ENCODE measurements at places on chromosomes 6 and 20. TPM values are rescaled to one million over a fixed set of nuclear protein-coding genes. Genes with fewer than 3 reads are reported as not detected.

DNA sequence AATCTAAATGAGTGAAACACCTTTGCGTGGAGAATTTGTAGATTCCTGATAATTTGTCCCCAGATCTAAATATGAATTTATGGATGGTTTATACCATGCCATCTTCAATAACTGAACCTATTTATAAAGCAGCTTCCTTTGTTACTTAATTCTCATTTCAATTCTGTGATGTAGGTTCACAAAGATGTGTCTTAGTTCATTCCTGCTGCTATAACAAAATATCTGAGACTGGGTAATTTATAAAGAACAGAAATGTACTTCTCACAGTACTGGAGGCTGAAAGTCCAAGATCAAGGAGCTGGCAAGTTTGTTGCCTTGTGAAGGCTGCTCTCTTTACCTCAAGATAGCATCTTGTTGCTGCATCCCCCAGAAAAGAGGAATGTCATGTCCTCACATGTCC is 2.1 kb upstream of the TFB1M start:
- DNase-seq, result no peak

DNA sequence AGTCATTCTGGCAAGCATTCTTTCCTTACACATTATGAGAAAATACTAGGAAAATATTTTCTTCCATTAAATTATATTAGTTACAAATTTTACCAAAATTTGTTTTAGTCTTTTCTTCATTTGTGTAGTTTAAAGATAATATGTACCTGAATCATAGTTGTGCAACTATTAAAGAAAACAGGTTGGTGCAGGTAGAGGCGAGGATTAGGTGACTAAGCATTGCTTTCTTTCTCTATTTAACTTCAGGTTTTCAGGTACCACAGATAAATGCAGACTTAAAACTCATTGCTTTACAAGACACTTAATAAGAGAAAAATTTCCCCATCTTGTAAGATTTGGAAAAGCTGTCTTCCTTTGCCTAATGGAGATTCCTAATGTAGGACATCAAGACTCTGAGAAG is 1175.5 kb upstream of the ADGRB3 start:
- no peak for DNase-seq

DNA sequence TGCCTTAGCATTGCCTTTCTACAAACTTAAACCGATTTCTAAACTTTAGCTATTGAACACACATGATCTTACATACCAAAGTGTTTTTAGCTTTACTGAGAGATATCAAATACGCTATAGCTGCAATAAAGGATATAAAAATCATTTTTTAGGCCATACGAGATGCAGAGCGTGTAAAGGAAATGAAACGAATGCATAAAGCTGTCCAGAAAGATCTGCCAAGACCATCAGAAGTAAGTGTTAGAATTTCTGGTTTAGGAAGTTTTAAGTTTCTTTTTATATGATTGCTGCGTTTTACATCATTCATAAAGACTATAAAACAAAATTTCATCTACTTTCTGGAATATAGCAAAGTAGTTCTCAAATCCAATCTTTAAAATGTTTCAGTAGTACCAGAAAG is 38.4 kb downstream of the CDC5L start:
- DNase-seq, result no peak

DNA sequence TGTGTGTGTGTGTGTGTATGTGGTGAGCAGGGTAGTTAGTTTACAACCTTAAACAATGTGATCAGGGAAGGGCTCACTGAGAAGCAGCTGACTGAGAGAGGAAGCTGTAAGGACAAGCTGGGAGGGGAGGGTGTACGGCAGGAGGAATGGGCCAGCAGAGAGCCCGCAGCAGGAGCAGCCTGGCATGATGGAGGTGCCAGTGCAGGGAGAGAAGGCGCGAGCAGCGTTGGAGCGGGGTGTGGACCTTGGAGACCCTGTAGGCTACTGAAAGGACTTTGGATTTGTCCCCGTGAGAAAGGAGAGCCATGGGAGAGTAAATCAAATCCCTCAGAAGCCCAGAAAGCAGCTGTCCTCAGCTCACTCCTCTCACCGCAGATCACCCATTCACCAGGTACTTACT is 18.5 kb downstream of the FAM209B start:
- no peak for DNase-seq

- DNase-seq, result no peak
Observed at GRCh38 chr6:121951123-121951522, 448.3 kb upstream of the HSF2 start.

- DNase-seq, result peak; percentile 56
Observed at GRCh38 chr6:132902901-132903300, 88.5 kb downstream of the RPS12 start.

- DNase-seq, result no peak
Observed at GRCh38 chr20:7911586-7912330, 28.5 kb downstream of the HAO1 start.

- DNase-seq, result no peak
Observed at GRCh38 chr20:1119128-1119505, 715 bp downstream of the PSMF1 start.

The PARD6B gene
- total RNA-seq, result 1.0 TPM

The PRRT1 gene
- 0.33 TPM for total RNA-seq

The PNPLA1 gene
- total RNA-seq, result not detected

The SMPD2 gene
- 7.9 TPM for total RNA-seq

GRCh38 chr6:167047554-167047953 is 48.4 kb downstream of the CEP43 start:
- DNase-seq, result no peak

- no peak for DNase-seq
Observed at GRCh38 chr6:342832-343179, 48.7 kb upstream of the IRF4 start.

- DNase-seq, result no peak
Observed at GRCh38 chr20:35988910-35989463, 20.6 kb downstream of the CNBD2 start.

GRCh38 chr6:167005350-167006159 is 6.4 kb downstream of the CEP43 start:
- peak; percentile 10 for DNase-seq

GRCh38 chr6:158028421-158028820 is 46.8 kb downstream of the SYNJ2 start:
- DNase-seq, result no peak

DNA sequence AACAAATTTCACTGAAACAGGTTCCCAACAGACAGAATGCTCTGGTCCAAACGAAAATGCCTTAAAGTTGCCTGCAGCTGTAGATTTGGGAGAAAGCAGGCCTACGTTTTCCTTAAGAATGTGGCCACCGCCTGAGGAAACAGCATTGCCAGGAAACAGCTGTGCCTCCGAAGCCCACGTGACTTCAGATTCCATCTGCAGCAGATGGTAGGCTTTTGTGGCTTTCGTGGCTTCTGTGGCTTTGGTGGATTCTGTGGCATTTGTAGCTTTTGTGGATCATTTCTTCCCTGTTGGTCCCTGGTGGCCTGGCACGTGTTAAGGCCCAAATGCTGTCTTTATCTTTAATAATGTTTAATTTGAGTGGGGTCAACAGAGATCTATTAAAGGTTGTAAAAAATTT is 222.9 kb downstream of the TTLL2 start:
- peak; percentile 4 for DNase-seq

The HLA-DPA1 gene
- 1.0 TPM for total RNA-seq

DNA sequence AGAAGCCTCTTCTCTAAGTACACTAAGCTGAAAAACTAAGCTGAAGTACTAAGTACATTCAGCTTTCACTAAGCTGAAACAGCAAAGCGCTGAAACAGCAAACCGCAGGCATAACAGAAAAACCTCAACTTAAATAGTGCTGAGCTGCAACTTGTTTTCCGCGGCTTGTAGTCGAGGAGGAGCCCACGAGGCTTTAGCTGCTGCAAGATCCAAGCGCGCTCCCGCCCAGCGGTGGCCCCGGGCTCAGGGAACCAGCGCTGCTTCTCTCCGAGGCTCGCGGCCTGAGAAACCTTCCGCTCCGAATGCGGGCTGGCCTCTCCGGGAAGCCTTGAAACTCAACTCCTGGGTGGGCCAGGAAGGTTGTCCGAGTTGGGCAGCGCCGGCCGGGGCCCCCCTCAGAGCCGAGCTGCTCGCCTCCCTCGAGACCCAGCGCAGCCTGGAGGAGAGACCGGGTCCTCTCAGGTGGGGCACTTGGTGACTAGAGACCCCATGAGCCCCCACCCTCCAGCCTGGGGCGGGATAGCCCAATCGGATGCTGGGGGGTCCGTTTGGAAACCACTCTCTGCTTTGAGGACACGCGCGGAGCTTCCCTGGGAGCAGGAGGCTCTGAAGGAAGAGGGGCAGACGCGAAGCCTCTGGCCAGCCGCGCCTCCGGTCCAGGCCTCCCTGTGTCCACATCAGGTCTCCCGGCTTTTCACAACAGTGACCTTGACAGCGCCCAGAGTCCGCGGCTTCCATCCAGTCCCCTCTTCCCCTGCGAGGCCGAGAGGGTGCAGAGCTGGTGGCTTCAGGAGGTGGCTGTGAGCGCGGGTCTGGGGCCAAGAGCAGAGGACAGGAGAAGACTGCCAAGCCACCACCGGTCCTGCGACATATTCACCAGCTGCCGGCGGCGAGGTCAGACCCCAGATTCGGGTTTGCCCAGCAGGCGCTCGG is 38.1 kb upstream of the HLA-E start:
- peak; percentile 82 for DNase-seq

- no peak for DNase-seq
Observed at GRCh38 chr6:9083108-9083507, 647.8 kb upstream of the SLC35B3 start.

The CCDC170 gene
- 0.77 TPM for total RNA-seq

GRCh38 chr6:22556266-22556665 is 13.1 kb upstream of the HDGFL1 start:
- DNase-seq, result no peak

GRCh38 chr6:33431880-33432541 is 12.1 kb downstream of the SYNGAP1 start:
- no peak for DNase-seq

- DNase-seq, result peak; percentile 71
Observed at GRCh38 chr6:166008441-166009369, 158.9 kb downstream of the TBXT start.

DNA sequence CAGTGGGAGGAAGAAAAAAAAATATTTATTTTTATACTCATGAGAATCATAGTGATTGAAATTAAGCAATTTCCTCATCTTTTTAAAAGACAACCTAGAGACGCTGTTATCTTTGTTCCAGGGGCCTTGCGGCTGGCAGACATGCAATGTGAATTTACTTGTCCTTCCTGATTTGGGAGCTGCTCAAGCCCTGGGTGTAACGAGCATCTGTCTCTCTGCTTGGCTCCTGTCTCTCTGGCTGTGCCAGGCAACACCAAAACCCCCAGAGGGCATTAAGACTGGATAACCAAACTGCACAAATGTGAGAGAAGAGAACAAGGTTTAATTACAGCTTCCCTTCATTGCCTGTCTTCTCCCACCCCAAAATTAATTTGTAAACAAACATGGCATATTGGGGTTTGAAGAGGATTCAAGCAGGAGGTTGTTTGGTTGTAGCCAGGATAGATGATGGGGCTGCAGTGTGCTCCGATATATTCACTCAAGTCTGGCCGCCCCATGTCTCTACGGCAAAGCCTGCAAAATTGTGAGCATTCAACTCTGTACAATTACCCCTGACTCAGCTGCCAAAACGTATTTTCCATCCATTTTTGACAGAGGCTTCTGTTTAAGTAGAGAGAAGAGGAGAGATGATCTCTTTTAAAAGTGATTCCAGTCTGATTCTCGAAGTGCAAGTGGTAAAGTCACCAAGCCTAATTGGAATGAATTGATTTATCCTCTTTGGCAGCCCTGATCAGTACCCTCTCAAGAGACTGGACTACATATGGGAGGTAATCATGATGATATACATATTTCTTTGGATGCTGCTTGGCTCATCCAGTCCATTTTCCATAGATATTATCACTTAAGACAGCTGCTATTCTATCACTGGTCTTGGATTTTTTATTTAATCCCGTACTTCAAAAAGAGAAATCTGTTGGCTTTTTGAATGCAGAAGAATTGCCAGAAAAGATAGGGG is 170.2 kb downstream of the SLC24A3 start:
- no peak for DNase-seq

GRCh38 chr6:63245909-63246308 is 34.6 kb downstream of the FKBP1C start:
- no peak for DNase-seq

The RFX6 gene
- total RNA-seq, result not detected

GRCh38 chr6:33235221-33235634 is 26.9 kb downstream of the RING1 start:
- no peak for DNase-seq

DNA sequence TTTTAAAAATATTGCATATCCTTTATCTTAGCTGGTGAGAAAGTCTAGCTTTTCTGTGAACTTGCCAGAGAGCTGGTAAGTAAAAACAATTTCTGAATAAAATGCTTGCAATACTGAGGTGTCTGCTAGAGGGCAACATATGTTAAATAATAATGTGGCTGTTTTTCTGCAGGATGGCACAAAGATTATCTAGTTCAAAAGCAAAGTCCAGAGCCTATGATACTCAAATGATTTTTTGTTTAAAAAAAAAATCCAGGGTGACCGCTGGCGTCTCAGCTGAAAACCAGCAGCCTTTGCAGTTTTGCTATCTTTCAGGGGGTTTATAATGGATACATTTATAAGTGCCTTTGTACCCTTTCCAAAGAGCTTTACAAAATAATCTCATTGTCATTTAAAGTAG is 194.9 kb downstream of the PHACTR1 start:
- peak; percentile 29 for DNase-seq

The GABRR1 gene
- not detected for total RNA-seq

The CST7 gene
- not detected for total RNA-seq

The ANKRD6 gene
- 3.6 TPM for total RNA-seq

The NR2E1 gene
- total RNA-seq, result not detected
